ENCODE measurements at places on chromosomes 4 and X. TPM values are rescaled to one million over a fixed set of nuclear protein-coding genes. Genes with fewer than 3 reads are reported as not detected.

- no peak for DNase-seq
These were observed 99.6 kb upstream of the SORBS2 start for GRCh38 chr4:185911556-185912064.

DNA sequence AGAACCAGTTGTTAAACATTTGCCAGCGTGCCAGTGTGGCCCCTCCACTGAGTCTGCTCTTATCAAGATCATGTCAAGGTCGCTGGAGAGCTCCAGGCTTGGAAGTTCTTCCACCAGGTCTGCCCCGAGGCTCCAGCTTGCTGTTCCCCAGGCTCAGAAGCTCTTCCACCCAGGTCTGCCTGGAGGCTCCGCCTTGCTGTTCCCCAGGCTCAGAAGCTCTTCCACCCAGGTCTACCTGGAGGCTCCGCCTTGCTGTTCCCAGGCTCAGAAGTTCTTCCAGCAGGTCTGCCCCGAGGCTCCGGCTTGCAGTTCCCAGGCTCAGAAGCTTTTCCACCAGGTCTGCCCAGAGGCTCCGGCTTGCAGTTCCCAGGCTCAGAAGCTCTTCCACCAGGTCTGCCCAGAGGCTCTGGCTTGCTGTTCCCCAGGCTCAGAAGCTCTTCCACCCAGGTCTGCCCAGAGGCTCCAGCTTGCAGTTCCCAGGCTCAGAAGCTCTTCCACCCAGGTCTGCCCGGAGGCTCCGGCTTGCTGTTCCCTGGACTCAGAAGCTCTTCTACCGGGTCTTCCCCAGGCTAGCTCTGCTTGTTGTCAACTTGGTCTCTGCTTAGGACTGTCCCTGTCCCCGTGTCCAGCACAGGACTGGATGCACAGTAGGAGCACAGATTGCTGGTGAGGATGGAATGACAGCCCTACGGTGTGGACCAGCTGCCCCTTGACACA lies 54.4 kb downstream of the HMX1 start:
- no peak for DNase-seq

Gene ESX1
- polyA plus RNA-seq, result not detected

Gene PDCL2
- polyA plus RNA-seq, result not detected

All from BJ (cell line).